Stimulated activated CD8-positive, alpha-beta memory T cell treated with anti-CD3 and anti-CD28 coated beads, Interleukin-7, amount 100 ng/mL, for 1 hour (primary cell): ENCODE measurements at places on chromosomes 4 and X.

DNA sequence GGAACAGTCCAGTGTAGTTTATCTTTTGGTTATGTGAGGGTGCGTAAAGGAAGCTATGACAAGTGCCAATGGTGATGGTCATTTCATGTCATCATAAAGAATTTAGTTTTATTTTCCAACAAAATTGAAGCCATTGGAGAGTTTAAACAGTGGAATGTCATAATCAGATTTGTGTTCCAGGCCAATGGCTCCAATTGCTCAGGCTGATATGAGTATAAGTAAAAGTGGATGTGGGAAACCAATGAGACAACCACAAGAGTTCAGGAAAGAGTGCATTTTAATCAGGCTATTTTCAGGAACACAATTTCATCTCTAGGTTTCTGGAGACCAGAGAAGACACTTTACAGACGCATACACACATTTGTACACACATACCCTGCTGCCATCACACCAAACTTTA, 20.7 kb downstream of the SPANXC start:
- no peak for DNase-seq

- DNase-seq = no peak
These were observed 408.7 kb upstream of the ZFP42 start for GRCh38 chr4:187586892-187587291.

- DNase-seq = no peak
These were observed 65.6 kb downstream of the MRPL1 start for GRCh38 chr4:77927991-77928925.

- DNase-seq = no peak
These were observed 48.5 kb downstream of the SLC9A7 start for GRCh38 chrX:46710425-46710824.

DNA sequence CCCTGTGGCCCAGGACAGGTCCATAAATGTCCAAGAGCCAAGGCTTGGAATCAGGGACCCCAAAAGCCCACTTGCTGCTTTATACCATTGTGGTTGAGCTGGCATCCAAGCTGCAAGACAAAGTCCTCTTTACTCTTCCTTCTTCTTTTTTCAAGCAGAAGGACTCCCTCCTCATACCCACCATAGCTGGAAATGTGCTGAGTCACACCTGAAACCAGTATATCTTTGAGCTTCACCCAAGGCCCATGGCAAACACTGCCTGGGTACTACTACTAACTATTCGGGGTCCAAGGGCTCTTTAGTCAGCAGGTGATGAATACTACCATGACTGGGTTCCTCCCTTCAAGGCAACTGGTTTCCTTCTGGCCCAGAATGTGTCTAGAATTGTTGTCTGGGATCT, 37.3 kb upstream of the NMU start:
- no peak for DNase-seq

DNA sequence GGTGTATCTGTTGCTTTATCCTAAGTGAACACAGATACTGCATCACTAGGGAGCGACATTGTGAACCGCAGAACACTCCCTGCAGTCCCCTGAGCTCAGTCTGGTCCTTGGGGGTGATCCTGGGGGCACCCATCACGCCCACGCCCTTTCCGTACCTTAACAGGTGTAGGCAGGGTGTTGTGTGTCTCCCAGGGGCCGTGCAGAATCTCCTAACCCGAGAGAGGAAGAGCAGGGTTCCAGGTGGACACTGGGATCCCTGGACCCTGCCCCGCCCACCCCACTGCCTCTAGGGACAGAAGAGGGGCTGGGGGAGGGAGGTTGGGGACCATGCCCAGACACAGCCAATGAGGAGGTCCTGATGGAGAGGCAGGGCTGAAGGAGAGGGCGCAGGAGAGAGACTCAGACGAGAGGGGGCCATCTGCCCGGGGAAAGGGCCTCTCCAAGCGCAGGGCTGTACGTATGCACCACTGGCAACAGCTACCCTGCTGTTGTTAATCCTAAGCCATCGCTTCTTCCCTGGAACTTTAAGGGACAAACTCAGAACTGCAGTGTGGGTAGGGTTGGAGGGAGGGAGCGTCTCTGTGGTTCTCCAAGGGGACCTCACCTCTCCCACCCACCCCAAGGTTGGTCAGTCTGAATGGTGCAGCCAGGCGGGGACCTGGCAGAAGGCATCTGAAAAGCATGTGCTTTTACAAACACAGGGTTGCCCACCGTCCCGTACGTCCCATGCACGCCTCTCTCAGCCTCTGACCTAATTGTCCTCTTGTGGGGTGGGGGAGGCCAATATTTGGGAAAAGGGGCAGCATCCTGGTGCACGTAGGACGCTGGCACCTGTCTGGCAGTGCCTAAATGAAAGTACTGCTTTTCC, 2.5 kb downstream of the P2RY8 start:
- no peak for DNase-seq

DNA sequence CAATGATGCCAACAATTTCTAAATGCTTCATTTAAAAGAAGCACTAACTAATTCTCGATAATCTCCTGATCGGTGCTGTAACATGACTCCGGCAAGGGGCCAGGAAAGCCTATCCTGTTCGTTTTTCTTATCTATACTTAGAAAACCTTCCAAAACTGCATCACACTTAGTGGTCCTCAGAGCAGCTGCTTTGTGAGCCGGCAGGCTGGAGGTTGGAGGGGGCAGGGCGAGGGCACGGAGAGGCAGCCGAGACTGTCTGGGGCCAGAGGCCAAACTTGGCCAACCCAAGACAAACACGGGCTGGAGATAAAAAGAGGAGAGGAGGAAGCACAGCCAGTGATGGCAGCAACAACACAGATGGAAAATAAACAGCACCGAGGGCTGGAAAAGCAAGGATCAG, 455.7 kb downstream of the BCOR start:
- no peak for DNase-seq

DNA sequence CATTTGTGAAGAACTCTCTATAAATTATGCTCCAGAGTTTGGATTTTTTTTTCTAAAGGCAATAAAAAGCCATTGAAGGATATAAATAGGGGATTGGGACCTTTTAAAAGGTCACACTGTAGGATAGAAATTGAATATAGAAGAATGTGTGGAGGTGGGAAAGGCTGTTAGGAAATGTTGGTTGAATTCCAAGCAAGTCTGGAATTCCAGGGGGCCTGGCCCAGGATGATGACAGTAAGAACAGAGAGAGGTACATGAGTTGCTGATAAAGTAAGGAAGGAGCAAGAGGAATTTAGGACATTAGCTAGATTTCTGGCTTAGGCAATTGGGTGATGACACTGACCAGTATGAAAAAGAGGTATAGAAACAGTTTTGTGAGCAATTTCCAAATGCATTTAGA, 95.4 kb upstream of the USP38 start:
- no peak for DNase-seq

- no peak for DNase-seq
These were observed 39.3 kb downstream of the TASL start for GRCh38 chrX:30538271-30538670.
